ENCODE measurements at places on chromosomes 6 and 20. TPM values are rescaled to one million over a fixed set of nuclear protein-coding genes. Genes with fewer than 3 reads are reported as not detected.
A peak's percentile ranks its signal among the peaks of the same experiment; 100 is the strongest.

DNA sequence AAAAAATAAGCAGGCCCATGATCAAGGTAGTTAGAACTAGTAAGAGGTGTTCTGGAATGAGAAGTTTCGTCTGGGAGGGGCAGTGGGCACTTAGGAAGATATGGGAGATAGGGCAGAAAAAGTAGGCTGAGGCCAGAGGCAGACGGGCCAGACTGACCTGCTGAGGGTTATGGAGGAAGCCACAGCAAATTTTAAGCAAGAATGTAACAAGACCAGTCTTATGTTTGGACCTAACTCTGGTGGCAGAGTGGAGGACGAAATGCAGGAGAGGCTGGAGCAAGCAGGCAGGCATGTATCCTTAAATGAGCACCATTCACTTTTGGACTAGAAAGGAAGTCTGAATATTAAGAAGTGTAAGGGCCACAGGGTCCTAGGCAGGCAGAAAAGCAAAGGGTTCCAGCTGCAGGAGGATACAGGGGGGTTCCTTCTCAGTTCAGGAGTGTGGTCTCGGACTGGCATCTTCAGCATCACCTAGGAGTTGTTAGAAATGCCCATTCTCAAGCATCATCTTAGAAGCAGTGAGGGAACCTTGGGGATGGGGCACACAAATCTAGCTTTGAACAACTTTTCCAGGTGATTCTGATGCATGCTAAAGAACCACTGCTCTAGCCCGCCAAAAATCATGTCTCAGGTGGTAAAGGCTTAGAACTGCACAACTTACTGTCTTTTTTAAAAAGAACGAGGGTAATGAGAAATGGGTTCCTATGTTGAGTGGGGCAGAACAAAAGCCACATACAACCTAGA lies 1.7 kb upstream of the DSTN start:
- peak; percentile 3 for DNase-seq

DNA sequence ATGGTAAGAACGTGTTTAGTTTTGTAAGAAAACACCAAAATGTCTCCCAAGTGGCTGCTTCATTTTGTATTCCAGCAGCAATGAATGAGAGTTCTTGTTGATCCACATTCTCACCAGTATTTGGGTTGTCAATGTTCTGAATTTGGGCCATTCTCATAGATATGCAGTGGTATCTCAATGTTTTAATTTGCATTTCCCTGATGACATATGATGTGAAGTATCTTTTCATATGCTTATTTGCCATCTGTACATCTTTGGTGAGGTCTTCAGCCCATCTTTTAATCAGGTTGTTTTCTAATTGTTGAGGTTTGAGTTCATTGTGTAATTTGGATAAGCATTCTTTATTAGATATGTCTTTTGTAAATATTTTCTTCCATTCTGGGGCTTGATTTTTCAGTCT lies 436.8 kb upstream of the IRAK1BP1 start:
- no peak for DNase-seq

Gene HLA-C
- 427 TPM for polyA plus RNA-seq

DNA sequence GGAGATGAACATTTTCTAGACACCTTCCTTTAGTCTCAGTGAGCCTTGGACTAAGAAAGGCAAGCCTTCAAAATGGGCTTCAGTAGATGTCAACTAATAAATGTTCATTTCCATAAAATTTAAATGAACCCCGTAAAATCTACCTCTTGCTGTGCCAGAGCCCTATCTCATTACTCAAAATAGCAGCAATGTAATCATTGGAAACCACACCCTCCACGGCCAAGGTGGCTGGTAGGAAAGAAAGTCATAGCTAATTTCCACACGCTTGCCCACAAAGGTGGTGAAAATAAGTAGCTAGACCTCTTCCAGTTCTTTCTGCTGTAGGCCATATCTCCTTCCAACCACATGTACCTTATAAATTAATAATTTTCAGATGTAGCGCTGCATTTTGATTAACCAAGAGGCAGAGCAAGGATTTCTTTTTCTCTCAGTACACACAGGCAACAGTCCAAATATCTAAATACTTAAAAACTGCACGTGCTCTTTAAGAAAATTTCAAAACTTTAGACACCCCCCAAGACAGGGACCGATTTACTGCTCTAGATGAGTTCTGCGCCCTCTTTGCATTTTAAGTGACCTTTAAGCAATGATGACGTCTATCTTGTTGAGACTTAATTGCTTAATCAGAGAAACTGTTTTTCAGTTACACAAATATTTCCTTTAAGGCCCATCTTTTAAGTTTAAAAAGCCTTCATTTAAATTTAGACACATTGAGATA lies 290.8 kb downstream of the ZNF217 start:
- DNase-seq, result no peak

- no peak for DNase-seq
Measured at GRCh38 chr6:146635165-146635564, 36.4 kb downstream of the ADGB start.

DNA sequence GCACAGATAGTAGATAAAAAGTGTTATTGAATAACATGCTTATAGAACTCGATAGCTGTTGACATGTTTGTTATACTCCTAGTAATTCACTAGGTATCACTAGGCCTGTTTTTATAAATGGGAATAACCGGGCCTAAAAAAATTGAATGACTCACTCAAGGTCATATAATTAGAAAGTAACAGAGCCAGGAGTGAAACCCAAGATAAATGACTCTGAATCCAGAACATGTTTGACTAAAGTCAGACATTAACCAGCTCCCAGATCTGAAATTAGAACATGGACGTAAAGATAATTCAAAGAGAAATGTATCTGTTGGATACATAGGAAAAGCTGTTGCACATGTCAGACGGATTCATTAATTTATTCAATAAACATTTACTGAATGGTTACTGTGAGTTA lies 26.9 kb downstream of the RGS17 start:
- no peak for DNase-seq

DNA sequence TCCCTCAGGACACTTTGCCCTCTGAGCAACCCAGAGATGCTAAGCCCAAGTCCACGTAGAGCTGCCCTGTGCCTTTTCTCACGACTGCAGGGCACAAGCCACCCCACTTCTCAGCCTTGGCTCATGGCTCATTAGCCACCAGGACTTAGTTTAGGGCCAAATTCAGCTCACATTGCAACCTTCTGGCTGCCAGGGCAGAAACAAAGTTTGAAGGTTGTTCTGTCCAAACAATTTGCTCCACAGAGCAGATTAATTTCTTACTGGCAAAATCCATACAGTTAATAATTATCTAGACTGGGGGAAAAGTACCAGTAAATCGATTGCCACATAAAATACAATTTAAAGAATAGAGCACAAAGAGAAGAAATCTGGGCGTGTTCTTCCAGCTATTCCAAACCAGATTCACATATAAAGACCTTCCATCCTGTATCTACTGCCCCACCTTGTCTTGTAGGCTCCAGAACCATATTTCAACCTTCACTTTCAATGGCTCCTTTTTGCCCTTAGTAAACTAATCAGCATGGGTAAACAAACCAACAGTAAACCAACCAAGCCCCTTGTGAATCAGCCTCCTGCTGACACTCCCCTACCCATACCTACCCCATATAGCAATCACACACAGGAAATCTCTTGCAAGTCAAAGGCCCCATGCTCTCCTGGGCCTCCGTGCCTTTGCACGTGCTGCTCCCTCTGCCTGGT lies 101.9 kb downstream of the QRSL1 start:
- no peak for DNase-seq

Gene L3MBTL1
- polyA plus RNA-seq, result 1.7 TPM

Gene GPSM3
- 7.3 TPM for polyA plus RNA-seq

DNA sequence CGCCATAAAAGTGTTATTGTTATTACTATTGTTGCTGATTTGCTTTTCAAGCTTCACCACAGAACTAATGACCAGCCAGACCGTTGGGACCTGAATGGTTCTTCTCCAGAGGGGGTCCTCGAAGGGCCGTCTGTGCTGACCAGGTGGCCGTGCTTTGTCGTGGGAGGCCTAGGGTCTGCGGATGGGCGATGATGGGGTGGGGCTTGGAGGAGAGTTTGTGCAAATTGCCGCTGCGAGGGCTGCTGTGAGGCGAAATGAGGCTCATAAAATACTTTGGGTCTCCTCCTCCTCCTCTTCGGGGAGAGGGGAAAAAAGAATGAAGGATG lies 6.0 kb upstream of the ZBTB22 start:
- DNase-seq, result no peak

GRCh38 chr6:127570739-127571389 lies 6.1 kb upstream of the C6orf58 start:
- DNase-seq, result no peak

Gene CMTR1
- polyA plus RNA-seq, result 40.1 TPM

DNA sequence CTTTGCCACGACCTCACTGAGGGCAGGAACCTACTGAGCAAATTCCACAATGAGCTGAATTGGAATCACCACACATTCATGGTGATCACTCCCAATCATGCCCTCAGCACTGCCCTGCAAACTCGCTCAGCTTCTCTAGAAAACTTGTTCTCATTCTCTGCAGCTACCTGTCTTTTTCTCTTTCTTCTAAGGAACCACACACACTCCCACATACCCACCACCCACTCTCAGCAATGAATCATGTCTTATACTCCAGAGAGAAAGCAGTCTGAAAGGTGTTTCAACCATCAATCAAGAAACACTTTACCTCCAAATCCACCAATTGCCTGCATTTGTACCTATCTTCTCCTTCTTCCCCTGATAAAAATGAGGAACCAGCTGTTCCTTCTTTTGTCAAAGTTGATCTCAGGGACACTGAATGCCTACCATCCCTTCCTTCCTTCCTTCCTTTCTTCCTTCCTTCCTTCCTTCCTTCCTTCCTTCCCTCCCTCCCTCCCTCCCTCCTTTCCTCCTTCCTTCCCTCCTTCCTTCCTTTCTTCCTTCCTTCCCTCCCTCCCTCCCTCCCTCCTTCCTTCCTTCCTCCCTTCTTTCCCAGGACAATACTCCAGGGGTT lies 84.6 kb upstream of the SGK1 start:
- no peak for DNase-seq

Gene PRR18
- polyA plus RNA-seq, result 22.1 TPM

DNA sequence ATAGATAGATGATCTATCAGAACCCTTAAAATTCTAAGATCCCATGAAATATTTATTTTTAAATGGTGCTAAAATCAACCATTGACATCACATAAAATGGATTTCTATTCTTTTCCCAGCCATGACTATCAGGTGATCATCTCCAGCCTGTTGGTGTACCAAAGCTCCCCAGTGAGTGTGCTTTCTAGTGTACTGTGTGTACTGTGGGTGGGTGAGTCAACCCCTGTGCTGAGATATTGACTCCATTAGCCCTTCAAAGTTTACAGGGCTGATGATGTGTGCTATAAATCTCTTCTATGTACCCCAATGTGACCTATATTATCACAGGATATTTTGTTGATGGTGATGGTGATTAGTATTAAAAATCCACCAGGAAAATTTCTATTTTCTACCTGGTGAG lies 344.6 kb downstream of the MMUT start:
- no peak for DNase-seq

Gene BMP2
- 4.4 TPM for polyA plus RNA-seq

Gene NCOA5
- 22.0 TPM for polyA plus RNA-seq

Gene CD40
- 3.3 TPM for polyA plus RNA-seq

Gene PNLDC1
- polyA plus RNA-seq, result 0.36 TPM

Gene BPIFB2
- not detected for polyA plus RNA-seq

- DNase-seq, result no peak
Measured at GRCh38 chr20:63349516-63349895, 11.6 kb downstream of the CHRNA4 start.

- no peak for DNase-seq
Measured at GRCh38 chr6:144718431-144718830, 433.3 kb downstream of the UTRN start.

GRCh38 chr6:94510877-94511276 lies 1066.5 kb upstream of the MANEA start:
- DNase-seq, result no peak

GRCh38 chr6:111686249-111686931 lies 80.7 kb upstream of the TRAF3IP2 start:
- DNase-seq, result peak; percentile 85

DNA sequence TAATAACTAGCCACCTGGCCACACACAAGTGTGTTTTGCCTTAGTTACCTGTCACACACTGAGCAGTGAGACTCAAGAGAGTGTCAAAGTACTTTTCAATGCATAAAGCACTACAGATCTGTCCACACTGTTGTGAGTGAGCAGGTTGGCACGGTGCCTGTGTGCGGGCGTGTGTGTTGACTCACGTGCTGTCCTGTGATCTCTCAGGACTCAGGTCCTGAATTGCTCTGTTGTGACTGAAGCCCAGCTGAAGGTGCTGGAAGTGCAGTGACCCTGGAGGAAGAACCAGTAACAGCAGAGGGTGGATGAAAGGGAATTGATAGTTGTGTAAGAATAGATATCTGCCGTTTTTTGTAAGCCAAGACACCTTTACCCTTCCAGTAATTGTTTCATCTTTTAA lies 18.3 kb downstream of the SLC16A10 start:
- DNase-seq, result no peak

Gene PTK6
- 0.93 TPM for polyA plus RNA-seq

DNA sequence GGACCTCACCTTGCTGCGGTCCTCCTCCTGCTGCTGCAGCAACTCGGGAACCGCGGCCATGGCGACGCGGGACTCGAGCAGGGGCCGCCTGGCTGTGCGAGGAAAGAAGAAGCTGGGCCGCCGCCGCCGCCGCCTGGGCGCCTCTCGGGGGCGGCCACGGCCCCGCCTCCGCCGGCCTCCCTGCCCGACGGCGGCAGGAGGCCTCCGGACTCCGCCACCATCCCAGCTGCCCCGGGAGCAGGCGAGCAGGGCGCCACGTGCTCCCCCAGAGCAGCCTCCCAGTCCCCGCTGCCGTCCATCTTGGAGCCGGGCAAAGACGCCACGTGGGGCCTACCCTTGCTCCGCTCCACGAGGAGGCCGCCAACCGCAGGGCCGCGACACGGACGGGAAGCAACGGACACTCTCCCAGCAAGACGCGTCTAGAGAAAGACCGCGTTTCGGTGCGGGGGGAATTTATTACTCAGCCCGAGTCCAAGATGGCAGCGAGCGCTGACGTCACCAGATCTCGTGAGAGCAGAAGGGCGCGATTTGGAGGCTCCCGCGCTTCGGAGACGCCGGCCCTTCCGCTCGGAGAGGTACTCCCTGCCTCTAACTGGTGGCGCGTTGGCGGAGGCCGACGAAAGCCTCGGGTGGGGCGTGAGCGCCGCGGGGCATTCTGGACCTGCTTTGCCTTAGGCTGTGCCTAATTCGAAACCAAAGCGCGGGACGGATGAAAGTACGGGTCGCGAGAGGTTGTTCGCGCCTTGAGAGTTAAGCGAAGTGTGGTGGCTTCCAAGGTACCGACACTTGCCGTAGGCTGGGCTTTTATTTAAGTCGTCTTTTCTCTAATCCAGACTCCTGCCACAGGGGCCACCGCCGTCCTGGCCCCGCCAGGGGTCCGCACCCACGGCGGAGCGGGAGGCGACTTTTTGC lies at the start of the genes MGME1 and SNX5:
Gene MGME1, plus strand, starts transcription at position 653 of the 912 bp plus-strand sequence. CDS start 842 bp downstream, outside the sequence.
Gene SNX5, minus strand, starts transcription at position 429 of the 912 bp plus-strand sequence. Its CDS starts 369 bp downstream, at position 60.
- DNase-seq, result peak; percentile 100

DNA sequence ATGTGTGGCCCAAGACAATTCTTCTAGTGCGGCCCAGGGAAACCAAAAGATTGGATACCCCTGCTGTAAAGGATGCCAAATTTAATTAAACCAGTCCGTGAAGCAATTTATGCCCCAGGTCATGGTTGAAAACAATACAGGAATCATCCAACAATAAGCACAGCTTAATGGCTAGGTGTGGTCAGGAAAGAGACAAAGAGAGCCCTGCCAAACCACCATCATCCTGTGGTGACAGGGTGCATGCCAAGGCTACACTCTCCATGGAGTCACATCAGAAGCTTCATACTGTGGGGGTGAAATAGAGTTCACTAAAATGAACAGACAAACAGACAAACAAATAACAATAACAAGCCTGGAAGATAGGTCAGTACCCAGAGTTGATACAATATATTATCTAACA lies 62.7 kb downstream of the DZANK1 start:
- DNase-seq, result no peak

Gene COL19A1
- not detected for polyA plus RNA-seq

Gene IYD
- polyA plus RNA-seq, result not detected

- DNase-seq, result no peak
Measured at GRCh38 chr6:52517502-52518278, 59.2 kb downstream of the TRAM2 start.

Gene SLC22A3
- polyA plus RNA-seq, result 0.85 TPM
